ENCODE measurements at places on chromosomes 16 and 17. TPM values are rescaled to one million over a fixed set of nuclear protein-coding genes. Genes with fewer than 3 reads are reported as not detected.

The TUBG2 gene
- total RNA-seq = 92.4 TPM

The OR2C1 gene
- 0.59 TPM for total RNA-seq

- DNase-seq = no peak
Measured at GRCh38 chr17:80053102-80053501, 16.7 kb downstream of the CCDC40 start.

DNA sequence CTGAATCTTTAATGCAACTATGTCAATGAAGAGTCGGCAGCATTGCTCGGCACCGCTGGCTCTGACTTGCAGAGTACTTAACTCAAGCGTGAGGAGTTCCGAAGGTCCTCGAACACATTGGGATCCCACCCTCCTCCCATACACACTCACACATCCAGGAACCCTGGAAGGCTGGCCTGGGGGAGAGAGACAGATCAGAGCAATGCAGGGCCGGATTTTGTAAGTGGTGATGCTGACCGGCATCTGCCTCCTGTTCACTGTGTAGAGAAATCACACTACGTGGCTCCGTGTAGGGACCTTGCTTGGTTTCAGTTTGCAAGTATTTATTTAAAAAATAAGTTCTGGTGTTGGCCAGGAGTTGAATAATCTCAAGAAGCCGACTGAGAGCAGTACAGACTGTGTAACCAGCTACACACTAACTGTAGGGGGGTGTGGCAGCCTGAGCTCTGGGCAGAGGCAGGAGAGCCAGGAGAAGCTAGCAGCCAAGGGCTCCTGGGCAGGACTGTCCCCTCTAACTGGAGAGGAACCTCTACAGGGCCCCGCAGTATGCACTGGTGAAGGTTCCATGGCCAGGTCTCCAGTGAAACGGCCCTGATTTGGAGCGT lies 190.2 kb upstream of the TNRC6C start:
- DNase-seq = no peak
